ENCODE measurements at places on chromosomes 5 and 9. TPM values are rescaled to one million over a fixed set of nuclear protein-coding genes. Genes with fewer than 3 reads are reported as not detected.
A peak's percentile ranks its signal among the peaks of the same experiment; 100 is the strongest.

PRR7 gene
- polyA plus RNA-seq: 6.6 TPM

DNA sequence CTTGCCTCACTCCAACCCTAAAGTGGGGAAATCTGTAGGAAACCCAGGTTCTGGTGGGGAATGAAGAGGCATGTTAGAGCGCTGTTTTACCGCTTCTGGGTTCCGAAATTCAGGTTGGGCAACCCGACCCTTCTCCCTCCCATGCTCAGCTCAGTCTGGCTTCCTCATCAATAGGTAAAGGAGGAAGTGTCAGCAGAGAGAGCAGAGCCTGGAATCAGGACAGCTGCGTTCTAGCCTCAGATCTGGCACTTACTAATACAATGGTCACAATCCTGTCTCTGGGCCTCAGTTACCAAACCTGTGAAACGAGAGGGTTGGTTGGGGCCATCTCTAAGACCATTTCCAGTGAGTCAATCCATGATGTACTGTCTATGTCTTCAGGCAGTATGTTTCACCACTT lies 16.2 kb upstream of the TNIP1 start:
- no peak for DNase-seq

- DNase-seq: peak; percentile 71
These were observed 13.3 kb upstream of the RECK start for GRCh38 chr9:36023260-36024048.

SPRY4 gene
- 9.3 TPM for polyA plus RNA-seq

DNA sequence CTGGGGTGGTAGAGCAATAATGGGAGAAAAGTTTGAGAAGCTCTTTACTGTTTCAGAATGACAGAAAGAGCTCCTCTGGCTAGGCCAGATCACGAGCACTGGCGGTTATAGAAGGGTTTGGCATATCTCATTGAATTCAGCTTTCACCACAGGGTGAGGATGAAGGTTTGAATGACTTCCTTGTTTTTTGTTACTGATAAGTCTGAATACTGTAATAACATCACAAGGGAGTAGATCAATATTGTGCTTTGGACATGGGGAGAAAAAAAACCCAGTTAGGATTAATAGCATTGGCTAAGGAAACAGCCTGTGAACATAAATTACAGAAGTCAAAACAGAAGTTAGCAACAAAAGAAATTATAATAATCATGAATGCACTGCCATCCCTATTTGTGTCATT lies 9.4 kb downstream of the PHAX start:
- DNase-seq: no peak

PCDHGA12 gene
- polyA plus RNA-seq: 3.2 TPM

TAF11L10 gene
- not detected for polyA plus RNA-seq

GRCh38 chr9:107639426-107639825 lies 149.9 kb upstream of the KLF4 start:
- DNase-seq: peak; percentile 25
